ENCODE measurements at places on chromosomes 4 and X.

- no peak for DNase-seq
Observed at GRCh38 chr4:40330536-40330935, 4.6 kb upstream of the CHRNA9 start.

DNA sequence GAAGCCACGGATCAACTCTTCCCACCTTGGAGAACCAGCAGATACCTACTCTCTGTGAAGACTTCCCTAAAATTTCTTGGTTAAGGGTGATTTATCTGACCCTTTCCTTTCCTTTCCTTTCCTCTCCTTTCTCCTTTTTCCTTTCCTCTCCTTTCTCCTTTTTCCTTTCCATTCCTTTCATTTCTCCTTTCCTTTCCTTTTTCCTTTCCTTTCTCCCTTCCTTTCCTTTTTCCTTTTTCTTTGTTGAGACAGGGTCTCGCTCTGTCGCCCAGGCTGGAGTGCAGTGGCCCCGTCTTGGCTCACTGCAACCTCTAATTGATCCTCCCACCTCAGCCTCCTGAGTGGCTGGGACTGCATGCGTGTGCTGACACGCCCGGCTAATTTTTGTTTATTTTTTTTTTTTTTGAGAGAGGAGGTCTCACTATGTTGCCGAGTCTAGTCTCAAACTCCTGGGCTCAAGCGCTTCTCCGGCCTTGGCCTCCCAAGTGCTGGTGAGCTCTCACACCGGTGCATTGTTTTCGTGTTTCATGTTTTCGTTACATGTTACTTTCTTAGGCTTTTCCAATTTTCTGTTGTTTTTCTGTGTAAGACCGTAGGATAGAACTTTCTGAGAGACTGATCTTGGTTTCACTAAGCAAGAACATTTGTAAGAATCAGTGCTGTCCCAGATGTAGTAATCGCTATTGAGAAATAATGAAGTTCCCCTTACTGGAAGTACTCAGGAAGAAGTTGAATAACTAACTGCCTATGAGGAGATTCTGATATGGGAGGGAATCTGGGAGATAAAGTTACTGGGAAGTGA lies 2.0 kb downstream of the TMEM165 start:
- no peak for DNase-seq

- DNase-seq, result no peak
Observed at GRCh38 chr4:18297684-18298083, 276.1 kb upstream of the LCORL start.

DNA sequence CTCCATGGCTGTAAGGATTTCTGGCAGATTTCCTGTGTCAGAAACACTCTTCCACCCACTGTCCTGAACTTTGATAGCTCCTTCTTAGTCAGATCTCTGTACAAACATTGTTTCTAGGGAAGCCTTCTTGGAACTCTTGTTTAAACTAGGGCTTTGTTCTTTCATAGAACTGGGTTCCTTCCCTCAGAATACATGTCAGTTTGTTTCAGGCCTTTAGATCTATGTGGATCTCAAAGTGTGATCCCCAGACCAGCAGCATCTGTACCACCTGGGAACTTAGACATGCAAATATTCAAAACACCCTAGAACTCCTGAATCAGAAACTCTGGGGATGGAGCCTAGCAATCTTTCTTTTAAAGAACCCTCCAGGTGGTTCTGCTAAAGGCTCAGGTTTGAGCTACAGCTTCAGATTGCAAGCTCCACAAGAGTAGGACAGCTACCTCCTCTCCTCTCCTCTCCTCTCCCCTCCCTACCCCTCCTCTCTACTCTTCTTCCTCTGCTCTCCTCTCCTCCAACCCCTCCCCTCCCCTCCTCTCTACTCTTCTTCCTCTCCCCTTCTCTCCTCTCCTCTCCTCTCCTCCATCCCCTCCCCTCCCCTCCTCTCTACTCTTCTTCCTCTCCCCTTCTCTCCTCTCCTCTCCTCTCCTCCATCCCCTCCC lies 12.7 kb downstream of the RASSF6 start:
- no peak for DNase-seq

DNA sequence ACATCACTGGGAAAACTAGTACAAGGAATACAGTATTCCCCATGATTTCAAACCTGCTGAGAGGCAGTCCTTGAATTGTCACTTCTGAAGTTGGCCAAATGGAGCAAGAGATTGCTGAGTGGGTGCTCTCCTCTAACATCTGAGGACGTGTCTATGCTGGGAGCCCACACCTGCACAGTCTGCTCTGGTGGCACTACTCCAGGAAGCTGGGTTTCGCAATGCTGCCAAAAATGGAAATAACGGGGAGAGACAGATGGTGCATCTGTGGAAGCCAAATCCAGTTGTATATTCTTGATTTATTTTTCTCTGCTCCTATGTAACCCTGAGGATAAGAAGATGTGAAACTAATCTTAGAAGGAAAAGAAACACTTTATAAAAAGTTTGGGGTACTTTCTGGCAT lies 240.1 kb upstream of the CTSO start:
- DNase-seq, result no peak

GRCh38 chr4:180436361-180436760 lies 1806.8 kb upstream of the TENM3 start:
- no peak for DNase-seq

DNA sequence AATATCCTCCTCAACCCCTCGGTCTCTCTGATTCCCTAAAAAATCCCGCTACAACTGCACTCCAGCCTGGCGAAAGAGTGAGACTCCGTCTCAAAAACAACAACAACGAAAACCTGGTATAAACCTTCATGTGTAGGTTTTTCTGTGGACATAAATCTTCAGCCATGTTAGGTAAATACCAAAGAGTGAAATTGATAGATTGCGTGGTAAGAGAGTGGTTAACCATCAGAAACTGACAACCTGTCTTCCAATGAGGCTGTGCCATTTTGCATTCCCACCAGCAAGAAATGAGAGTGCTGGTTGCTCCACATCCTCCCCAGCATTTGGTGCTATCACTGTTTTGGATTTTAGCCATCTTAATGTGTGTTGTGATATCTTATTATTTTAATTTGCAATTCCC lies 10.9 kb downstream of the TBC1D19 start:
- no peak for DNase-seq

DNA sequence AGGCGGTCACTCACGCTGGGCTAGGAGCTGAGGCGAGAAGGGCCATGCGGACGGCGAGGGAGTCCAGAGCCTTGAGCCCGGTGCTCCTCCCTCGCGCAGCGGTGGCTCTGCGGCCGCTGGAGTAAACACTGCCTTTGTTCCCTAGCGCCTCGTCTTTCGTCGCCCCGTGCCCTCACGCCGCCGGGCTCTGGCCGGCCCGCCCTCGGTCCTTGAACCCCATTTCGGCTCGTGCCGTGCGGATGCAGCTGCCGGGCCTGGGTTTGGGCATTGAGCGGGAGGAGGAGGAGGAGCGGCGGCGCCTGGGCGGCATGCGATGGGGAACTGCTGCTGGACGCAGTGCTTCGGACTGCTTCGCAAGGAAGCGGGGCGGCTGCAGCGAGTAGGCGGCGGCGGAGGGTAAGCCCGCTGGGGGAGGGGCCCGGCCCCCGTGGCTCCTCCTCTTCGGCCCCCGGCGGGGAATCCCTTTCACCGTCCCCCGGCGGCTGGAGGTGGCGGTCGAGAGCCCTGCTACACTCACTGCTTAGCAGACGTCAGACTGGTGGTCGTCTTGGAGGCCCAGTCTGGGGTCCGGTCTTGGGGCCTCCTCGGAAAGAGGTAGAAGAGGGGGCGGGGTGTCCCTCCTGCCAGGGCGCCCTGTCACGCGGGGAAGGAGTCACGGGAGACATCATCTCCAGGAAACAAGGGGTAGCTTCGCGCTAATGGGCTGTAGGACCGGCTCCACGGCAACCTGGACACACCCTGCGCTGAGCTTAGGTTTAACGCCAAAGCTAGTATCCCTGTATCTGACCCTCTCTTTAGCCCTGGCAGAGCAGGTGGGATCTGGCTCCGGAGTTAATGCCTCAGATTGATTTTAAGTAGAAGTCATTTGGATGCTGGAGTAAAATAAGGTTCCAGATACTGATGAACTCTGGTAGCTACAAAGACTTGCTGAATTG lies at the start of gene AP1AR:
TSS of gene AP1AR (plus strand) at position 9 of the 935 bp plus-strand sequence. CDS start at position 314, 305 bp downstream.
- DNase-seq, result peak; percentile 56

- no peak for DNase-seq
Observed at GRCh38 chrX:66019310-66019652, 20.6 kb downstream of the VSIG4 start.

DNA sequence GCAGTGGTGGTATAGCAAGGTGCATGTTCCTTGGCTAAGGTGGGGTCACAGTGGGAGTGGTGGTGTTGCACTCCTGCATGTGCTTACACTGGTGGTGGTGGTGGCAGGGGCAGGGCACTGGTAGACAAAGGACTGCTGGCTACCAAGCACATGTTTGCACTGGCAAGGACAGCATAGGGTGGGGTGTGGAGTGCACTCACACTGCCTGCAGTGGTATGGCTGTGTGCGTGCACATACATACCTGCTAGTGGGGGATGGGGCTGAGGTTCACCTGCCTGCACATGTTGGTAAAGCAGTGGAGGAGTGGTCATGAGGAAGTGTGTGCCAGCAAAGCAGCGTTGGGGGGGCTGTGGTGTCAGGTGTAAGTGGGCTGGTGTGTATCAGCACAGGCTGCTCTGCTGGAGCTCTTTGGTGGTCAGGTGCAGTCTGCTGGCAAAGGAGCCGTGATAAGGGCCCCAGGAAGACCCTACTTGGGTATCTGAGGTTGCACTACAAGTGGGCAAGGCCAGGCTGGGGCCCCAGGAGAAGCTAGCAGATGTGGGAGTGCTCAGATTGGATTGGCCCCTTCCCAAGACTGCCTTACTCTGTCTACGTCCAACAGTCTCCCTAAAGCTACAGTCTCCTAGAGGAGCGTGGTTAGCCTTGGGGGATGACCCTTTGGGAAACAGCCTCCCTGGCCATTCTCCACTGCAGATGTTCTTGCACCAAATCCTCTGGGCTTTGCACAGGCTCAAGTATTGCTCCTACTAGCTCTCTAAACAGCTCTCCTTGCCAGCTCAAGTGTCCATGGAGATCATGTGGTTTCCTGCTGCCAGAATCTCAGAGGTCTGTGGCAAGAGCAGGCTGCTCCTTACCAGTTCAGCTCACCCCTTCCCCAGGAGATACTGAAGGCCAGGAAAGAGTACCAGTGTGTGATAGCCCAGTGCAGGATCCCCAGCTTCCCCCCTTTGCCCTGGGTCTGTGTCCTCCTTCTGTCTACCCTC lies 486.3 kb upstream of the PABPC4L start:
- no peak for DNase-seq

- no peak for DNase-seq
Observed at GRCh38 chr4:5463361-5463760, 245.0 kb downstream of the EVC2 start.

GRCh38 chrX:42739741-42740140 lies 38.2 kb downstream of the PPP1R2C start:
- DNase-seq, result no peak

GRCh38 chr4:16110199-16110598 lies 26.4 kb upstream of the PROM1 start:
- no peak for DNase-seq

- no peak for DNase-seq
Observed at GRCh38 chrX:111102636-111103035, 6.6 kb downstream of the PAK3 start.

DNA sequence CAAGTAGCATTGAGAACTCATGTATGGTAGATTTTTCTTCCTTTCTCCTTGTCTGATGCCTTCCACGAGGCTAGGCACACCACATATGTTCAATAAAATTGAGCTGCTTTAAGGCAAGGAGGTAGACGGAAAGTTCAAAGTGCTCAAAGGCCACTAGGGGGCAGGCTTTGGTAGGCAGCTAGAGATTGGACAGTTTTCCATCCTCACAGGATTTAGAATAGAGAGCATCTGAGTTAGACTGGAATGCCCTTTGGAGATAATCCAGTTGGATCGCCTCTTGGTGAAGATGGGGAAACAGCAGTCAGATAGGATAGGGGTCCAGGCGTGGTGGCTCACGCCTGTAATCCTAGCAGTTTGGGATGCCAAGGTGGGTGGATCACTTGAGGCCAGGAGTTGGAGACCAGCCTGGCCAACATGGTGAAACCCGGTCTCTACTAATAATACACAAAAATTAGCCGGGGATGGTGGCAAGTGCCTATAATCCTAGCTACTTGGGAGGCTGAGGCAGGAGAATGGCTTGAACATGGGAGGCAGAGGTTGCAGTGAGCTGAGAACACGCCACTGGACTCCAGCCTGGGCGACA lies 30.4 kb downstream of the ELF4 start:
- DNase-seq, result peak; percentile 34

GRCh38 chrX:100263650-100264049 lies 146.4 kb downstream of the PCDH19 start:
- no peak for DNase-seq

- DNase-seq, result no peak
Observed at GRCh38 chrX:86171366-86171765, 23.1 kb downstream of the DACH2 start.

DNA sequence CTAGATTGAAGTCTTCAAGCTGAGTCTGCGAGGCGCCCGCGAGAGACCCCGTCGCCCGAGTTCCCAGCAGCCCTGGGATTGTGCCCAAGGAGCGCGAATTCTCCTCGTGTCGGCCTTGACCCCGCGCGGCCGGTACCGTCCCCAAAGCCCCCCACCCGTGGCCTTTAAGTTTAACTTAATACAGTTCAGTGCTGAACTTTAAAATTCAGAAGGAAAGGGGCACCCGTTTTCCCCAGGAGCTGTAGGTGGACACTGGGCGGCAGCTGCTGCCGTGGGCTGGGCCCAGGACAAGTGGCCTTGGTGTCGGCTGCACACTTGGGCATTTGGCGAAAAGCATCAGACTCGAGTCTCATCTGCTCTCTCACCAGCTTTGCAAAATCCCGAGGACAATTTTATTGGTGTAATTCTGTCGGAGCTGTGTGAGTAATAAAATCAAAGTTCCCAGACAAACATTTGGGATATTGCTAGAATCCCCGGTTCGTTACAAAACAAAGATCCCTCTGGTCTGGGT lies 634 bp downstream of the CWH43 start:
- DNase-seq, result no peak

DNA sequence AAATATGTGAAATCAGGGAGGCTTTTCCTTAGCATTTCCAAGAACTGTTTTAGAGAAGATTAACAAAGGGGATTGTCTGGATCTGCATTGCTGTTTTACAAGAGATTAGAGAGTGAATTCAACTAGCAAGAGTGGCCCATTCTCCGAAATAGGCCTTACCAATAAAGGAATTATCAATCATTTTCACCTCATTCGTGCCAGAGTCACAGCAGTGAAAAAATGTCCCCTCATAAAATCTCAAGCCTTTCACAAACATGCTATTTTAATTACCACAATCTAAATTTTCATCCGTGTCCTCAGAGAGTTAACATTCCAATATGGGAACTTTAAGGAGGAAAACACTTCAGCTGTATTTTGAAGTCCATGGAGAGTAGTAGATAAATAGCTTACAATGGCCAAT lies 979.6 kb downstream of the RPA4 start:
- DNase-seq, result no peak

Data from activated CD8-positive, alpha-beta memory T cell treated with anti-CD3 and anti-CD28 coated beads for 4 hours (primary cell).